ENCODE measurements at places on chromosomes 1 and 21. TPM values are rescaled to one million over a fixed set of nuclear protein-coding genes. Genes with fewer than 3 reads are reported as not detected.

The ACTN2 gene
- 2.7 TPM for total RNA-seq

The REN gene
- total RNA-seq = not detected

The KCNE2 gene
- not detected for total RNA-seq

The CD2 gene
- total RNA-seq = not detected

The ELAPOR1 gene
- total RNA-seq = 1.5 TPM

The C1orf185 gene
- not detected for total RNA-seq

The GCSAML gene
- total RNA-seq = not detected

The CCDC185 gene
- not detected for total RNA-seq

The CHIA gene
- not detected for total RNA-seq

The NBPF20 gene
- total RNA-seq = 1.2 TPM

The CACHD1 gene
- total RNA-seq = 9.4 TPM

The TEX38 gene
- not detected for total RNA-seq

The CAPN2 gene
- 25.6 TPM for total RNA-seq

The NCF2 gene
- not detected for total RNA-seq

The GOLPH3L gene
- 14.5 TPM for total RNA-seq

The EPHA8 gene
- total RNA-seq = 0.69 TPM

The GSTM5 gene
- total RNA-seq = 0.20 TPM

The SCAMP3 gene
- total RNA-seq = 65.8 TPM

The PAX7 gene
- 0.07 TPM for total RNA-seq

The C1orf115 gene
- total RNA-seq = 30.5 TPM

The C1orf74 gene
- 2.3 TPM for total RNA-seq

The FNBP1L gene
- total RNA-seq = 251 TPM

The RHOU gene
- 79.7 TPM for total RNA-seq

The GNAT2 gene
- not detected for total RNA-seq

The CD5L gene
- not detected for total RNA-seq

The TTC39A gene
- 28.0 TPM for total RNA-seq

The LEPR gene
- total RNA-seq = 6.8 TPM

The APCS gene
- total RNA-seq = not detected

The DIRAS3 gene
- not detected for total RNA-seq

The E2F2 gene
- total RNA-seq = 5.4 TPM

The GUCA2A gene
- total RNA-seq = not detected

The CLEC20A gene
- total RNA-seq = not detected

The SPATA1 gene
- total RNA-seq = 1.3 TPM
